ENCODE measurements at places on chromosomes 3 and 15.

- no peak overlapping the region for H3K27ac ChIP-seq
- no peaks in the 10 kb centered on the region for H3K36me3 ChIP-seq
- no peaks in the 10 kb centered on the region for H3K4me1 ChIP-seq
These were observed 103.6 kb downstream of the ALDH1A2 start for GRCh38 chr15:57961919-57962318.

DNA sequence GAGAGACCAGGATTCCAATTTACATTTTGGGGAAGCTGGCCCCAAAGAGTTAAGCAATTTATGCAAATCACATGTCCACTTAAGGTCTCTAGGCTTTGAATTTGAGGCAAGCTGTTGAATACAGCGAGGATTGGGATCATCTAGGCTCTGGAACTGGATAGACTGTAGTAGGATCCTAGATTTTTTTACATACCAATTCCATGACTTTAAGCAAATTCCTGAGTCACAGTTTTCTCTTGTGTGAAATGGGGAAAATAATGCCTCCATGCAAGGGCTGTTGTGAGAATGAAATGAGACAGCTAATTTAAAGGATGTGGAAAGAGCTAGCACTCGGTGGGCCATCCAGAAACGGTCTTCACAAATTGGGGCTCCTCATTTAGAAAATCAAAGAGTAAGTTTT lies 103.4 kb downstream of the MINAR1 start:
- H3K27ac ChIP-seq, result no peak overlapping the region
- DNase-seq, result no peak
- H3K36me3 ChIP-seq, result no peaks in the 10 kb centered on the region

DNA sequence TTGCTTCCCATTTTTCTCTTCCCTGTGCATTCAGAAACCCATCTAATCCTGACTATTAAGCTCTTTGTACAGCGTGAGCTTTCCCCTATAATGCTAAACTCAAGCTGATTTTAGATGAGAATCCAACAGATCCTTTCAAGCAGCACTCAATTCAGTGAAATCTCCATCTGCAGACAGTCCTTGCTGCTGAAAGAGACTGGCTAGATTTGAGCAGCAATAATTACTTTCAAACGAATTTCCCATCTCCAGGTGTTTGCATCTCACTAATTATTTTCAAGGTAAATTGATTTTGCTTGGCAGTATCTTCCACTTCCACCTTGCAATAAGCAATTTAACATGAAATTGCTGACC lies 49.5 kb upstream of the SLC7A14 start:
- H3K4me1 ChIP-seq, result no peaks in the 10 kb centered on the region
- H3K27me3 ChIP-seq, result no peaks in the 10 kb centered on the region
- no peaks in the 10 kb centered on the region for H3K36me3 ChIP-seq

- H3K4me1 ChIP-seq, result no peaks in the 10 kb centered on the region
- H3K27ac ChIP-seq, result no peak overlapping the region
- no peak overlapping the region for H3K4me3 ChIP-seq
- H3K27me3 ChIP-seq, result no peaks in the 10 kb centered on the region
These were observed 317.3 kb upstream of the NECTIN3 start for GRCh38 chr3:110754212-110754916.

GRCh38 chr15:36365963-36366362 lies 213.5 kb upstream of the CDIN1 start:
- no peak overlapping the region for H3K27ac ChIP-seq
- no peak overlapping the region for H3K4me3 ChIP-seq
- no peaks in the 10 kb centered on the region for H3K27me3 ChIP-seq
- no peaks in the 10 kb centered on the region for H3K36me3 ChIP-seq

GRCh38 chr15:80339601-80340000 lies 64.6 kb upstream of the ARNT2 start:
- H3K36me3 ChIP-seq, result no peaks in the 10 kb centered on the region
- H3K4me1 ChIP-seq, result no peaks in the 10 kb centered on the region
- no peaks in the 10 kb centered on the region for H3K27me3 ChIP-seq
- H3K27ac ChIP-seq, result no peak overlapping the region
- no peak overlapping the region for H3K4me3 ChIP-seq

- H3K27me3 ChIP-seq, result no peaks in the 10 kb centered on the region
- no peaks in the 10 kb centered on the region for H3K4me1 ChIP-seq
- no peaks in the 10 kb centered on the region for H3K36me3 ChIP-seq
- H3K27ac ChIP-seq, result no peak overlapping the region
- DNase-seq, result no peak
- peak overlapping the region; percentile 52 for H3K4me3 ChIP-seq
These were observed 749 bp downstream of the SRGAP3 start for GRCh38 chr3:9248522-9249271.

DNA sequence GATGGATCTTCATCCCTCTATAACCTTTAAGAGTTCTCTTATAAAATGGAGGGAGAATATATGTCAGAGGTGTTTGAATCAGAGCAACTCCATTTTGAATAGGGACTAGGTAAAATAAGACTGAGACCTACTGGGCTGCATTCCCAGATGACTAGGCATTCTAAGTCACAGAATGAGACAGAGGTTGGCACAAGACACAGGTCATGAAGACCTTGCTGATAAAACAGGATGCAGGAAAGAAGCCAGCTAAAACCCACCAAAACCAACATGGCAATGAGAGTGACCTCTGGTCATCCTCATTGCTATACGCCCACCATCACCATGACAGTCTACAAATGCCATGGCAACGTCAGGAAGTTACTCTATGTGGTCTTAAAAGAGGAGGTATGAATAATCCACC lies 211.0 kb downstream of the GBE1 start:
- no peaks in the 10 kb centered on the region for H3K36me3 ChIP-seq
- H3K27ac ChIP-seq, result peak overlapping the region; percentile 41
- no peaks in the 10 kb centered on the region for H3K27me3 ChIP-seq
- H3K4me1 ChIP-seq, result peaks cover 42% of the 10 kb centered on the region
- no peak for DNase-seq

- H3K4me1 ChIP-seq, result no peaks in the 10 kb centered on the region
- no peak overlapping the region for H3K27ac ChIP-seq
- DNase-seq, result no peak
These were observed 136.2 kb downstream of the TJP1 start for GRCh38 chr15:29686079-29686425.

- no peak overlapping the region for H3K4me3 ChIP-seq
- H3K36me3 ChIP-seq, result no peaks in the 10 kb centered on the region
- H3K4me1 ChIP-seq, result no peaks in the 10 kb centered on the region
These were observed 169.4 kb upstream of the ZNF385D start for GRCh38 chr3:21920421-21920861.

DNA sequence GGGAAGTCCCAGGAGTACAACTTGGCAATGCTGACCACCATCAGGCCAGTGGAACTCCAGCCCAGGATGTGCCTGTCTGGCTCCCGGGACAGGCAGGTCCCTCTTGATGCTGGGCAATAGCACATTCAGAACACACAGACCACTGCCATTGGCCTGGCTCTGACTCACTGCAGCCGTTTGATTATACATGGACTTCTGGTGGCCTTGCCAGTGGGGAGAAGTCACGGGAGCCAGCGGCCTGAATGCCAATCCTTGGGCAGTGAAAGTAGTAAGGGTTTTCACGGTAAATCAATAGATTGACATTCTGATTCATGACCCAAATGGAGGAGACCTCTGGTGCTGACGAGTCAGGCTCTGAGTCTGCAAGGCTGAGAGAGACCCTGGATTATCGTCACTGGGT lies 12.5 kb upstream of the PROK2 start:
- H3K36me3 ChIP-seq, result no peaks in the 10 kb centered on the region
- H3K27me3 ChIP-seq, result peaks cover 32% of the 10 kb centered on the region
- DNase-seq, result no peak
- no peak overlapping the region for H3K4me3 ChIP-seq
- H3K4me1 ChIP-seq, result no peaks in the 10 kb centered on the region

GRCh38 chr3:156149876-156150275 lies 29.5 kb downstream of the KCNAB1 start:
- H3K27me3 ChIP-seq, result no peaks in the 10 kb centered on the region
- DNase-seq, result no peak
- H3K36me3 ChIP-seq, result no peaks in the 10 kb centered on the region
- peaks cover 94% of the 10 kb centered on the region for H3K4me1 ChIP-seq
- peak overlapping the region; percentile 73 for H3K27ac ChIP-seq

- no peak for DNase-seq
- H3K4me1 ChIP-seq, result no peaks in the 10 kb centered on the region
- H3K27me3 ChIP-seq, result peaks cover 10% of the 10 kb centered on the region
- H3K27ac ChIP-seq, result no peak overlapping the region
These were observed 100.2 kb upstream of the PRR23E start for GRCh38 chr3:127092776-127093175.

- H3K36me3 ChIP-seq, result no peaks in the 10 kb centered on the region
- H3K4me3 ChIP-seq, result no peak overlapping the region
- no peak for DNase-seq
These were observed 396.4 kb downstream of the NLGN1 start for GRCh38 chr3:173793963-173794362.

DNA sequence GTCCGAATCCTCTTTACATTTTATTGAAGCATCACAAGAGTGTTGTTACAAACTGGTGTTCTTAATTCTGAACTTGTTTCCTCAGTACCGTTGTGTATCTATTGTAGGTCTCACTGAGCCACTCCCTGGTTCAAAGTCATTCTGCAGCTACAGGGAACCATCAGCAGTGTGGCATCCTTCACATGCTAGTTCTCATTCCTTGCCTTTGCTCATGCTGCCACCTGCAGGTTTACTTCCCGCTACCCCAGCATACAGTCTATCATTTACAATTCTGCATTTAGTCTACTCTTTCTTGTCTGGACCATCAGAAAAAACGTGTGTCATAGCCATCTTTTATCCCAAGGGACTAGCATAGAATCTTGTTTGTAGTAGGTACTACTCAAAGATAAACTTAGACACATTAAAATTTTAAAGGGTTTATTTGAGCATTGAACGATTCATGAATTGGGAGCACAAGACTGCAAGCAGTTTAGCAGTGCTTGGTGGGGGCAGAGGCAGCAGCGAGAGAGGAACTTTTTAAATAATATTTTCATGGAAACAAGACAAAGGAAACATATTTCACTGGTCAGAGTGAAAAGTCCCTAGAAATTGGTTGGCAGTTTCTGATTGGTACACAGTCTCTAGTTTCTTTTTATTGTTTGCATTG lies 402.1 kb downstream of the CADM2 start:
- no peak overlapping the region for H3K27ac ChIP-seq
- no peaks in the 10 kb centered on the region for H3K36me3 ChIP-seq
- no peaks in the 10 kb centered on the region for H3K27me3 ChIP-seq

Data from tibial artery (tissue), 4 donors.